ENCODE measurements at places on chromosomes 4 and X. TPM values are rescaled to one million over a fixed set of nuclear protein-coding genes. Genes with fewer than 3 reads are reported as not detected.

Gene PPP4R3C
- not detected for polyA plus RNA-seq

Gene NHSL2
- under 0.01 TPM for polyA plus RNA-seq

Gene SORCS2
- not detected for polyA plus RNA-seq

Gene ATP2B3
- polyA plus RNA-seq, result 0.26 TPM

Gene RAB33A
- polyA plus RNA-seq, result not detected

Gene TLR6
- 0.60 TPM for polyA plus RNA-seq

Gene TMPRSS11B
- 0.12 TPM for polyA plus RNA-seq

Gene BTC
- 4.9 TPM for polyA plus RNA-seq

Gene DGAT2L6
- polyA plus RNA-seq, result not detected
